GM12864 (cell line): ENCODE measurements at places on chromosomes 6 and 20.
A peak's percentile ranks its signal among the peaks of the same experiment; 100 is the strongest.

- no peak for DNase-seq
Observed at GRCh38 chr6:161622779-161623178, 348.9 kb upstream of the AGPAT4 start.

DNA sequence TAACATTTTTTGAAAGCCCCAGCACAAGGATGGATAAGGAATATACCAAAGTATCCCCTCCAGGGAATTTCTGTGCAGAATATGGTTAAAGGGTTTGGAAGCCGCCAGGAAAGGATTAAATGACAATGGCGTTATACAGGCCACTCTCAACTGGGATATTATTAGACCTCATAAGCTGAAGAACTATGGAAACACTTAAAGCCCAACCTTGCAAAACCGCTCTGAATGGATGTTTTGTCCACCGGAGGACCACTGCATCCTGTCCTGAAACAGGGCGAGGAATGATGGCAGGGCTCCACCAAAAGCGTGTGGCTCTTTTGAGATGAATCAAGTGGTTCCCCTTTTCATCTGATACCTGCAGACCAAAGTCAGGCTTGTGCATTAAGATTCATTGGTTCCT, 32.4 kb downstream of the NFATC2 start:
- DNase-seq: no peak

- DNase-seq: no peak
Observed at GRCh38 chr20:21393816-21394519, 3.4 kb downstream of the NKX2-4 start.

GRCh38 chr6:111808493-111808892, 64.8 kb downstream of the FYN start:
- DNase-seq: no peak

- no peak for DNase-seq
Observed at GRCh38 chr20:49753133-49753532, 39.5 kb upstream of the B4GALT5 start.

DNA sequence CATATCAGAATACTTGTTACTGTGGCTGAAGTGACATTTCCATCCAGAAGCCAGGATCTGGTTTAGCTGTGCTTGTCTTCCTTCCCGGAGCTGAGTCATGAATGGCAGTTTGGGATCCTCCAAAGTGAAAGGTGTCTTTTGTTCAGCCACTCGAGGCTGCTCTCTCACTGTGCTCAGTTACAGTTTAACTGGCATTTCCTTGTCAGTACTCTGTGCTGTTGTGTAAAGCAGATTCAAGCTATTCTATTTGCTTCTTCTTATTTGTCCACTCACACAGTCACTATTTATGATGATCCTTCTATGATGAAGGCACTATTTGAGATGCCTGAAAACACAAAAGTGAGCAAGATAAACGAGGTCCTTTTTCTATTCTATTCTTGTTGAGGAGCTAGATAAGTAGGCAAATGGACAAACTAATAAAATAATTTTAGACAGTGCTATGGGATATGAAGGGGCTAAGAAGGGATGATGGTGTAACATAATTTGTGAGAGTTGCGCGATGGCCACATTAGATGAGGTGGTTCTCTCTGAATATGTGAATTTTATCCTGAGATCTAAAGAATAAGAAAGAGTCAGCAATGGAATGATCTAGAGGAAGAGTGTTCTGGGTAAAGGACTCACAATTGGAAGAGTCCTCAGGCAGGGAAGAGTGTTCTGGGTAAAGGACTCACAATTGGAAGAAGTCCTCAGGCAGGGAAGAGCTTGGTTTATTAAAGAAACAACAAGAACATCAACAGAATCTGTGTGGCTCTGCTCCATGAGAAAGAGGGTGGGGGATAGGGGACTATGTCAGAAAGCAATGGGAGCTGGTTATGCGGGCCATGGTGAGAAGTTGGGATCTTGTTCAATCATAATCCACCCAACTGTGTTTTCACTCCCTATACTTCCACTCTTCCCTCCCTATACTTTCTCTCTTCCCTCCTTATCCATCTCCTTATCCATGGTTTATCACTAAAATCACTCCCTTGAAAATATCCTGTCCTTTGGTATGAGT, 40.1 kb downstream of the CYP24A1 start:
- no peak for DNase-seq

DNA sequence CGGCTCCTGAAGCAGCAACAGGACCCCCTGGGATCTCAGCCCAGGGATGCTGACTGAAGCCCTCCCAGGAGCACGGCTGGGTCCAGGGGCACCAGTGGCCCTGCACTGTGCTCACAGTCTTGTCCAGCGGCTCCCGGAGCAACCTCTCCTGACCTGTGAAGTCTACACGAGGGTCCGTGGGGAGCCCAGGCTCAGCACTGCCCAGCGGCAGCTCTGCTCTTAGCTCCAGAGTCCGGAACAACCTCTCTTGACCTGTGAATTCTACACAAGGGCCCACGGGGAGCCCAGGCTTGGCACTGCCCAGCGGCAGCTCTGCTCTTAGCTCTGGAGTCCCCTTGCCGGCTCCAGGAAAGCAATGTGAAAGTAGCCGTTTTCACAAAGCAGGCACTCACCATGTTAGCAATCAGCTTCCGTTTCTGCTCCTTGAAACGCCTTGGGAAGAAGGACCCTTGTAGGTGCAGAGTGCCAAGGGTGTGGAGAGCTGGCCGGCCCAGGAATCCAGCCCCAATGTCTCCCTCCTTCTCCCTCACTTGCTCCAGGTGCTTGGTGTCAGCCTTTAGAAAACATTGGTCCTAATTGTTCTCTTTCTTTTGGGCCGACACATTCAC, 310.9 kb downstream of the CDH4 start:
- no peak for DNase-seq

GRCh38 chr6:80341330-80341729, 234.9 kb downstream of the BCKDHB start:
- no peak for DNase-seq

GRCh38 chr6:89145091-89145955, 532 bp upstream of the PM20D2 start:
- peak; percentile 52 for DNase-seq

DNA sequence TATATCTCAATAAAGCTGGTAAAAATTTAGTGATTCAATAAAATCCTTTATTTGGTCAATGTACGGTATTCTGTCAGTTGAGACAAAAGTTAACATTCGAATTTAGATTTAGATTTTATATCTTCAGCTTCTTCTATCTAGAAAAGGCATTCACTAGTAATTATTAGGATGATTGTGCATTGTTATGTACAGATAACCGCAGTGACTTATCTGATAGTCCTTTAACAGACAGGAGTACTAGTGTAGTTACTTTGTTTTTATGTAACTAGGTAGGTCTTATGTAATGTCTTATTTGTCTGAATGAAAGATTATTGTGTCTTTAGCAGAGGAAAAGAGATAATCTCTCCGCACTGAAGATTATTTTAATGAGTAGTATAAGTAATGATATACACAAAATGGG, 31.3 kb downstream of the TRIM27 start:
- no peak for DNase-seq

- DNase-seq: no peak
Observed at GRCh38 chr6:28515676-28516075, at the start of gene GPX6. Gene GPX6 (minus strand): TSS chr6:28515793. CDS start chr6:28515743, 50 bp downstream.

DNA sequence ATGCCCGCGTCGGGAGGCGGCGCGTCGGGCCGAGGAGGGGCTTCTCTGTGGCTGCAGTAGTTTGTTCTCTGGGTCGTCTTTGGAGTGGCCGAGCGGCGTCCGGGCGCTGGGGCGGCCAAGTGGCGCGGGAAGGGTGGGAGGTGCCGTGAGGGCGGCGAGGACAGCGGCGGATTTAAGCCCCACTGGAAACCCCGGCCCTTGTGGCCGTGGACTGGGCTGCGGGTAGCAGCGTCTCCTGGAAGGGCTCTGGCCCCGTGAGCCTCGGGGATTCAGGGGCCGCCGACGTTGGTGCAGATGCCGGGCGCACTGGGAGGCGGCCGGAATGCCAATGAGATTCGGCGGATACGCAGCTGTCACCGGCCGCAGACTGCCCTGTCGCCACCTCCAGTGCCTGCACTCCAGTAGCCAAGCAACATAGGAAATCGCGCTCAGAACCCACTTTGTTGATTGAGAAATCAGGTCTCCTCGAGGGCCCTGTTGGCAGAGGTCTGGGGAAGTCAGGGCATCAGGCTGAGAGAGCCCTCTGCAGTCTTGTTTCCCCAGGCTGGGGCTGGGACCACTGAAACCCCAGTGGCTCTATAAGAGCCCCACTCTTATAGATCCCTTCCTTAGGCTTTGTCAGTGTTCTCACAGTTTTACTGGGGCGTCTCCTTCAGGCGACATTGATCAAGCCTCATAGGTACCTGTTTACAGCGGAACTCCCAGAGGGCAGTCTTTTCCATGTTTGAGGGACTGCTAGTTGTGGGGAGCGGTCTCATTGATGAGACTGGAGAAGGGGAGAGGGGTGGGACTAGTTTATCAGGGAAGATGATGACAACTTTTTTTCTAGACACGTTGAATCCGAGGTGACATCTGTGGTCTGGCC, 642 bp downstream of the GZF1 start:
- no peak for DNase-seq

DNA sequence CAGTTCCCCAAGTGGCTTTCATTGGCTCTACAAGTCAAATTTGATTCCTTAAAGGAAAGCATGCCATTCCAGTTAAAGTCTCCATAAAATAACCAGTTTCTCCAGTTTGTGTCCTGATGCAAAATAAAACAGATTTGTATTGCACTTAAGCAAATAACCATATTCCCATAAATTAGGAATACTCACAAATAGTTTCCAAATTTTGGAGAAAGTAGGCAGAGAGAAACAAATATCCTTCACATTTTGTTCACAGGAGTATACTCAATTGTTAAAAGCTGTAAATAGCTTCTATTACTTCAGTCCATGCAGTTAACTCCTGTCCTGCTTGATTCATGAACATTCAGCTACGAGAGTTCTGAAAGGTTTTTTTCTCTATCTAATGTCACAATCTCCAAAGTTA, 281.4 kb upstream of the RGS17 start:
- no peak for DNase-seq

- no peak for DNase-seq
Observed at GRCh38 chr6:150293423-150294173, 75.2 kb upstream of the IYD start.

DNA sequence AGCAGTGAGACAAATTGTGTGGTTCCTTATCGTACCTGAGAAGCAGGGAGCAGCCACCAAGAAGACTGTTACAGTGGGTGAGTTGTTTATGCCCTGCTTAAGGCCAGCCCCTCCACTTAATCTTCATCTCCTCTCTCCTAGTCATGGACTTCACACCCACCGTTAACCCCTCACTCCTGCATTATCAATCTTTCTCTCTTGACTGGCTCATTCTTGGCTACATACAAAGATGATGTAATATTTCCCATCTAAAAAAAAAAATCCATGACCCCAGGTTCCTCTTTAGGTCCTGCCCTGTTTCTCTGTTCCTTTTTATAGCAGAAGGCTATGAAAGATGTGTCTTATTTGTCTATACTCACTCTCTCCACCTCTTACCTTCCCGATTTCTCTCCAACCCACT, 72.4 kb downstream of the SHLD1 start:
- no peak for DNase-seq

- no peak for DNase-seq
Observed at GRCh38 chr6:136307351-136307750, 17.7 kb upstream of the BCLAF1 start.

- DNase-seq: no peak
Observed at GRCh38 chr6:25035174-25035511, 99.4 kb upstream of the RIPOR2 start.

GRCh38 chr6:28742668-28743270, 181.0 kb downstream of the TRIM27 start:
- DNase-seq: no peak

GRCh38 chr6:11631008-11631407, 93.5 kb downstream of the TMEM170B start:
- DNase-seq: no peak

DNA sequence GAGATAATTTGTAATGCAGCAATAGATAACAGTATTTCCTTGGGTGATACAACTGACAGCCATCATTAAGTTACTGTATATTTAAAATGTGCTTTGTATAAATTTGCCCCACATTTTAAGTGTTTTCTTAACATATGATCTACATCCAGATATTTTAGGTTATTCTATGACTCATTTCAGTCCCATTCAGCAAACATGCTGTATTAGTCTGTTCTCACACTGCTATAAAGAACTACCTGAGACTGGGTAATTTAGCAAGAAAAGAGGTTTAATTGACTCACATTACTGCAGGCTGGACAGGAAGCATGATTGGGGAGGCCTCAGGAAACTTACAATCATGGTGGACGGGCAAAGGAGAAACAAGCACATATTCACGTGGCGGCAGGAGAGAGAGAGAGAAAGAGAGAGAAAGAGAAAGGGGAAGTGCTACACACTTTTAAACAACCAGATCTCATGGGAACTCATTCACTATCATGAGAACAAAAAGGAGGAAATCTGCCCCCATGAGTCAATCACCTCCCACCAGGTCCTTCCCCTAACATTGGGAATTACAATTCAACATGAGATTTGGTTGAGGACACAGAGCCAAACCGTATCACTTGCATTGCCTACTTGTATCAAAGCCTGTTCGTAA, 9.6 kb upstream of the CHD6 start:
- no peak for DNase-seq

GRCh38 chr6:149111556-149112115, 205.9 kb upstream of the TAB2 start:
- no peak for DNase-seq
